ENCODE measurements at places on chromosomes 4 and X.

DNA sequence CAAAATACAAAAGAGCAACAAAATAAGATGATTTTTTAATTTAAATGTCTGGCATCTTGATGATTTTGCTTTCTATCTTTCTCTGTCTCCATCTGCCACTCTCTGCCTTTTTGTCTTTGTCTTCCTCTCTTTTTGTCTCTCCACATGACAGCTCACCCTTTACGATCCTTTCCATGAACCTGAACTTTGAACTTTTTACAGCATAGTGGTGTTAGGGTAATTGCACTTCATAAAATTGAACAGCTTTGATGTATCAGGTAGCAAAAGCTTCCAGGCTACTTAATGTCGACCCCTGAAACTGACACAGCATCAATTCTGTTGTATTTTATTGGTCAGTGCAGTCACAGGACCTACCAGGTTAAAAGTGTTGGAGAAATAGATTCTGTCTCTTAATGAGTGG is 1517.0 kb downstream of the ADGRL3 start:
- DNase-seq: no peak

- DNase-seq: no peak
Observed at GRCh38 chrX:137748827-137749226, 182.9 kb downstream of the ZIC3 start.

DNA sequence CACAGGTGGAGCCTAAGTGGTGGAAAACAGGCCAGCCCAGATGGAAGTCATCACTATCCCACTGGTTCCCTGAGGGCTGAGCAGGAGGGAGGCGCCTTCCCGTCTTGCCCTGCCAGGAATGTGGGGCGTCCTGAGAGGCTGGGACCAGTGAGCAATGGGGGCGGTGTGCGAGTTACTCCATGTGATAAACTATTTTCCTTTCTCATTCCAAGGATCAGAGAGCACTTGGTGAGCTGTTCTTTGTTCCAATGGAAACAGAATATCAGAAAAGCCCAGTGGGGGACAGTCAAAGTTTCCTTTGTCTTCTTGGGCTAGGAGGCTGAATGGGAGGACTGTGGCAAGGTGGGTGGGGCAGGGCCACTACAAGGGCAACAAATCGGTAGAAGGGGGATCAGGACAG is 86.2 kb downstream of the NHSL2 start:
- DNase-seq: no peak

- no peak for DNase-seq
Observed at GRCh38 chr4:36870121-36870520, 374.4 kb upstream of the NWD2 start.

DNA sequence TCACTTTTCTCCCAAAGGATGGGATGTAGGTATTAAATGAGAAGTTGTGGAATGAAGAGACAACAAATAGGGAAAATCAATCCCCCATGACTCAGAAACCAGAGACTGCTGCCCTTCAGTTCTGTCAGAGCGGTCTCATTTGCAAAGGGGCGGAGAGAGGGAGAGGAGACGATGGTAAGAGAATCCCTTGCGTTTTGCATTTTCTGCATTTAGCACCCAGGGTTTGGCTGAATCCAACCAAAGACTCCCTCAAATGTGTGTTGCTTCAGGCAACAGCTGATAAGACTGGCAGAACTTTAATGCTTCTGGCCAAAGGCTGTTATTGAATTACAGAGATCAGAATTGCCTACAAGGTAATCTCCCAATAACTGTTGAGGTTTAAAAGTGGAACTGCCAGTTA is 230.2 kb downstream of the EVC2 start:
- no peak for DNase-seq

DNA sequence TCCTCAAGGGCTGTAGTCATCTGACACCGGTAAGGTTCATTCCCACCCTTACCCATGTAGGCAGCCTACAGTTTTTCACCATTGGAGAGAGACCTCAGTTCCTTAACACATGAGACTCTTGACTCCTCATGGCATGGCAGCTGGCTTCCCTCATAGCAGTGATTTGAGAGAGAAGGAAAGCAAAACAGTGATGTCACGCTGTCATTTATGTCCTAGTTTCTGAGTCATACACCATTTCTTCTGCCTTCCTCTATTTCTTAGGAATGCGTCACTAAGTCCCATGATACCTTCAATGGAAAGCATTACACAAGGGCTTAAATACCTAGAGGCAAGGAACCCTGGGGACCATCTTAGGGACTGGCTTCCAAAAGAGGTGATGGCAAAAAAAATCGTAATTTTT is 226.1 kb downstream of the SPCS3 start:
- DNase-seq: no peak

DNA sequence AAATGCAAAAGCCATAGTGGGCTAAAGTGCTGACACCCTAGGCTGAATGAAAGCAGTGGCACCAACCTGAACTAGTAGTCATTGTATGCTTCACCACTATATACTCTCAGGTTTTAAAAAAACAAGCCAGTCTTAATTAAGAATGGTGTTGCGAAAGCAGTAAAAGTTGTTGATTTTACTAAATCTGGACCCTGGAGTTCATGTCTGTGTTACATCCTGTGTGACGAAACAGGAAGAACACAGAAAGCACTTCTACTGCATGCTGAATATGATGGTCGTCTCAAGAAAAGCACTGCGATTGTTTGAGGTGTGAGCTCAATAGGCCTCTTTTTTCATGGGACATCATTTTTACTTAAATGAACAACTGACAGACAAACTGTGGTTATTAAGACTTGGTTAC is 24.2 kb upstream of the GDPD2 start:
- no peak for DNase-seq

- no peak for DNase-seq
Observed at GRCh38 chr4:151417766-151418376, 8.9 kb downstream of the FHIP1A start.

DNA sequence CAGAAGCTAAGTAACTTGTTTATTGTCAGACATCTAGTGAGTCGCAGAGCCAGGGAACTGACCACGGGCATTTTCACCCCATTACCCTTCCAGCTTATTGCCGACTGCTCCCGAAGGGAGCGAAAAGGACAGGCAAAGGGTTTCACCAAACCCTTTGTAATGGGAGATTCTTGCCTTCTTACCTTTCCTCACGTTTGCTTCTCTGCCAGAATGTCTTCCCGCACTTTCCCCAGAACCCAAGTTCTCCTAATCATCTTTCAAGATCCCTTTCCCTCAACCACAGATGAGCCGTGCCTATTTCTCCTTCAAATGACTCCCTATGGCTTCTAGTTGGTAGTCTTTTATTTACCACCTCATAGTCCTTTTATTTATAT is 520 bp upstream of the SRP72 start:
- no peak for DNase-seq

DNA sequence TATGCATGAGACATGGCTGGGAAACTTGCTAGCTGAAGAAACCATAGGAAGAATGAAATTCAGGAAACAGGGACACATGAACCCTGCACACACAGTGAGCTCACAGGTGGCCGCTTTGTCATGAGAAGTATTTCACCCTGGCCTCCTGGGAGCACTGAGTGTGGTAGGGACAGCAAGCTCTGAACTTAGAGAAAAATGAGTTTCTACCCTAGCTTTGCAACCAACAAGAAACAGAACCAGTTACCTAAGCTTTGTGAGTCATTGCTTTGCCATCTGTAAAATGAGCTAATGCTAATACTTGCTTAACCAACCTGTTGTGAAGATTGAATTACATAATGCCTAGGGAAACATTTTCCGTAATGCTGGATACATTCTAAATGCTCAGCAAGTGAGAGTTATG is 206.6 kb upstream of the HS3ST1 start:
- DNase-seq: no peak

DNA sequence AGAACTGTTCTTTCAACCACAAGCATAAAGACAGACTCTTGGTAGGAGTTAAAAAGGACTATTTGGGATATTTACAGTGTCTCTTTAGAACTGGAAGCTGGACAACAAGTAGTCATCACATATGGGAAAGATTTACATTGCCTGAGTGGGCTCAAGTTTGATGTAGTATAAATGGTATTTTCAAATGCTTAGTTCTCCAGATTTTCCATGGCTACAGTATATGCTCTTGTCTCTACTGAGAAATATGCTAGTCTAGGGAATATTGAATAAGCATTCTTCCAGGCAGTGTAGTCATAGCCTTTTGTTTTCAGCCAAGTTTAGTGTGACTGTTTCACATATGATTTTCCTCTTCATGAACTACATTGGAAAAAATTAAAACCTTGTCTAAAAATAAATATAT is 315.6 kb downstream of the ARHGAP24 start:
- no peak for DNase-seq

DNA sequence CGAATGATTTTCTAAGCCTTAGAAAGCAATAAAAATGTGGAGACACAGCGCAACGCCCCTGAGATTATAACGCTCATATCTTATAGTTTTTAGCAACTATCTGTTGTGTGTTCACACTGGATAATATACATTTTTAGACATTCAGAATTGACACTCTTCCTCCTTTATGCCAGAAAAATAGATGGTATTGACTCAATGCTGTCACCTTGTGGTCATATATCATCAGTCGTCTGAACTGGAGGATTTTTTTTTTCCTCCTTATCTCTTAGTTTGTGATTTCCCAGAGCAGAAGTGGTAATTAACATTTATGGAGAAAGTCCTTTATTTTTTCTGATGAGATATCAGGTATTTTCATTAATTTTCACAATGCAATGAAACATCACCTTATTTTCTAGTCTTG is 759.6 kb downstream of the RAB28 start:
- no peak for DNase-seq

- no peak for DNase-seq
Observed at GRCh38 chr4:184328022-184328736, 110.5 kb upstream of the ENPP6 start.

DNA sequence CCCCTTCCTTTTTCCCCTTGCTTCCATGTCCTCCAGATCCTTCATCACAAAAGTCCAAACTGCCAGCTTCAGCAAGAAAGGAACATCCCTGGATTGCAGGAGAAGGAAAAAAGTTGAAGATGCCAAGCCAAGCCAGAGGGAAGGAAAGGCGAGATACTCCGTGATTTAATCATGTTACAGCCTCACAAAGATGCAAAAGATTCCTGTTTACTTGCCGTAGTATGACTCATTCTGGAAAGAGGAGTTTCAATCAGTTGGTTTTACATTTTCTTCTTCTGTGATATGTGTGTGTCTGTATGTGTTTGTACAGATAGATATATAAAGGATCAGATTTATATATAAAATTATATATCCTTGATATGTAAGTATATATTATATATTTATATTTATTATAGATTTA is 69.3 kb downstream of the BTC start:
- no peak for DNase-seq

- DNase-seq: no peak
Observed at GRCh38 chr4:186765673-186766546, 42.3 kb upstream of the FAT1 start.

GRCh38 chrX:13387666-13388494 is 68.0 kb upstream of the ATXN3L start:
- no peak for DNase-seq

- DNase-seq: no peak
Observed at GRCh38 chrX:111597967-111598366, 83.0 kb upstream of the ALG13 start.

DNA sequence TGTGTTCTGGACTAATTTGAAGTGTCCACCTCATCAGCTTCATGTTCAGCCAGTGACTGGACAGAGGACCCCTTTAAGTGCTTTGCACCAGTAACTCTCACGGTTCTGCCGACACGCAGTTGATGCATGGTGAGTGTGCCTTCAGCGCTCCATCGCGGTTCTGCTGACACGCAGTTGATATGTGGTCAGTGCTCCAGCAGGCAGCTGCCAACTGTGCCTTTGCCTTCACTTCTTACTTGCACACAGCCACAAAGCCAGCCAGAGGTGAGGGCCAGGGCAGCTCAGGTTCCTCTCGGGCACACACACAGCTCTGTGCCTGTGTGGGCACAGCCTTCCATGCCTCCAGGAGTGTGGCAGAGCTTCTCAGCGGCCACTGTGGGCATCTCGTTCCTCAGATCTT is 12.4 kb downstream of the NKX1-1 start:
- no peak for DNase-seq

GRCh38 chrX:63686878-63687714 is 97.9 kb downstream of the ARHGEF9 start:
- DNase-seq: no peak

DNA sequence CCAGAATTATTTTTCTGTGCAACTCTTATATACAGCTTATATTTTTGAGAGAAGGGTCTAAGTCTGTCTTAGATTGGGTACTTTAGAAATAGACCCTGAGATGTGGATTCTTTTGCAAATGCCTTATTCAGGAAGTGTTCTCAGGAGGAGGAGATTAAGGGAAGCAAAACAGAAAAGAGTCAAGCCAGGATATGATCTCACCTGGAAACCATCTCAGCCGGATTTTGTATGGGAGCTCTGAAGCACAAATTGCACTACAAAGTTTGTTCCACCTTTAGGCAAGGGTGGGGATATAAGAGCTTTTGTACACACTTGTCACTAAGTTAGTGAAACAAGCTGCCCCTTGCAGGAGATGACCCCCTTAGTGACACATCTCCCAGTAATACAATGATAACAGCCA is 121.2 kb upstream of the GRPR start:
- DNase-seq: no peak

DNA sequence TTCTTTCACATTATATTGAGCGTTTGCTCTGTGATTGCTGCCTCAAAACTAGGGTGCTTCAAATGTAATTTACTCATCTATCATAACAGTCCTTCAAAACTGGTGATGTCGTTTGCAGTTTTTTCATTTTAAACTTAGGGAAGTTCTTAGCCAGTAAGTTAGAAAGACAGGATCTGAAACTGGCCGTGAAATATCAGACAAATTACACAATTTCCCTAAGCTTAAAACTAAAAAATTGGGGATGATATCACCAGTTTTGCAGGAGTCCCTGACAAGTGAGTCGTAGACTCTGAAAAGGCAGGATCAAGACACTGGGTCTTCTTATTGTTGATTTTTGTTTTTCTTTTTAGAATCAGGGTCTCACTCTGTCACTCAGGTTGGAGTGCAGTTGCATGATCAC is 44.8 kb downstream of the MOB1B start:
- DNase-seq: no peak

- no peak for DNase-seq
Observed at GRCh38 chr4:119655111-119655837, 26.7 kb upstream of the PDE5A start.

- DNase-seq: no peak
Observed at GRCh38 chr4:148245015-148245414, 197.2 kb downstream of the NR3C2 start.

DNA sequence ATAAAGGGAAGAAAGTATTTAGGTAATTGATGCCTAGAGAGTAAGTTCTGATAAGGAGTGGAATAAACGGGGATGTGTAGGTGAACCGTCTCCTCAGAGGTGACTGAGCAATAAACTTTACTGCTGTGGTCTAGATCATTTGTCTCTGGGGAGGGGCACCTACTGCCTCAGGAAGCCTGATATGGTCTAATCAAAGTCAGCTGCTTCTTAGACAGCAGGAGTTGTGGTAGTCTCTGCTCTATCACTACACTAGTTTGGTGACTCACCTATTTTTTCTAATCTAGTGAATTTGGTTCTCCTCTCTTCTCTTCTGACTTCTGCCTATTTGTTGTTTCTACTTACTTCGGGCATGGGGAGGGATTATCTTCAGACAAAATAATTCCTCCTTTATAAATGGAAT is 95.1 kb upstream of the STIM2 start:
- DNase-seq: no peak

GRCh38 chrX:24335871-24336270 is 22.0 kb upstream of the SUPT20HL2 start:
- DNase-seq: no peak
